ENCODE measurements at places on chromosomes 12 and 14. TPM values are rescaled to one million over a fixed set of nuclear protein-coding genes. Genes with fewer than 3 reads are reported as not detected.

Gene TMPRSS12
- total RNA-seq = not detected

Gene DPPA3
- total RNA-seq = not detected

Gene SERPINA3
- total RNA-seq = 3.8 TPM

Gene OASL
- 1.1 TPM for total RNA-seq

Gene CMKLR1
- total RNA-seq = not detected

Gene TOMM20L
- not detected for total RNA-seq

Gene OXA1L
- total RNA-seq = 80.7 TPM

Gene NFE2
- total RNA-seq = not detected

Gene CCNK
- total RNA-seq = 25.1 TPM

Gene GLT8D2
- 15.4 TPM for total RNA-seq

Gene GPR68
- total RNA-seq = 5.4 TPM

Gene LAG3
- 0.08 TPM for total RNA-seq

Gene CMTM5
- not detected for total RNA-seq

Gene CLEC6A
- total RNA-seq = not detected

Gene WSCD2
- not detected for total RNA-seq

Gene DNAI7
- 0.08 TPM for total RNA-seq

Gene GZMB
- not detected for total RNA-seq

Gene TROAP
- total RNA-seq = 6.7 TPM

Gene IFT81
- total RNA-seq = 8.5 TPM

Gene SMOC1
- total RNA-seq = 15.4 TPM

Gene CAPZA3
- not detected for total RNA-seq

Gene PAPLN
- 0.99 TPM for total RNA-seq

Gene SLC5A8
- 0.08 TPM for total RNA-seq

Gene KRT82
- total RNA-seq = not detected

Gene KCNJ8
- total RNA-seq = not detected

Gene NOVA1
- total RNA-seq = not detected

Gene HSPB8
- 0.39 TPM for total RNA-seq

Gene LRFN5
- not detected for total RNA-seq

Gene C12orf54
- 2.5 TPM for total RNA-seq

Gene HCAR1
- 0.31 TPM for total RNA-seq

Gene TPPP2
- total RNA-seq = not detected

Gene GPR162
- not detected for total RNA-seq

Gene GLT1D1
- total RNA-seq = not detected

Gene PLEKHG3
- 51.3 TPM for total RNA-seq

Gene RASAL1
- 0.04 TPM for total RNA-seq

Gene KLRB1
- not detected for total RNA-seq

Gene PGF
- 44.9 TPM for total RNA-seq

Gene OR4L1
- not detected for total RNA-seq

Gene VDR
- 49.6 TPM for total RNA-seq

Gene OR4K1
- total RNA-seq = not detected

Gene TAS2R31
- total RNA-seq = 0.39 TPM

Gene NANOG
- not detected for total RNA-seq

Gene MYF5
- total RNA-seq = not detected

Gene VASH1
- total RNA-seq = 0.16 TPM

Gene PRIMA1
- total RNA-seq = not detected

Gene NRXN3
- total RNA-seq = 0.27 TPM

Gene GPX2
- total RNA-seq = 1.7 TPM

Gene CD69
- not detected for total RNA-seq

Measured in hair follicular keratinocyte (primary cell).